ENCODE measurements at places on chromosomes 6 and 20.

- DNase-seq: peak; percentile 76
Observed at GRCh38 chr6:33840048-33840926, 36.5 kb upstream of the MLN start.

GRCh38 chr20:22925613-22925983 is 109.5 kb upstream of the SSTR4 start:
- DNase-seq: no peak

DNA sequence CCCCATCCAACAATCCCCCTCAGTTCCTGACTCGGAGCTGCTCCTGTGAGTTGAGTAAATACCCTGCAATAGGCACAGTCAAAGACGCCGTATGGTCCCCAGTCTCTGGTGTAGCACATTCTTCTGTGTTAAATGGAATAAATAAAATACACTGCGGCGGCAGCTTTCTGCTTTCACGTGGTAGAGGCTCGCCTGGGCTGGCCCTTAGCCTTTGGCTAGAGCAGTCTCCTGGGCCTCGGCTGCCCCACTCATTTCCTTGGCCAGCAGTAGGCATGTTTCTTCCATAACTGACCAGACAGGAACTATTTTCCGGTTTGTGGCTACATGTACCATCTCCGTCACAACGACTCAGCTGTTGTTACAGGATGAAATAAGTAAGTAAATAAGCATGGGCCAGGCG is 20.7 kb downstream of the SERPINB6 start:
- no peak for DNase-seq

DNA sequence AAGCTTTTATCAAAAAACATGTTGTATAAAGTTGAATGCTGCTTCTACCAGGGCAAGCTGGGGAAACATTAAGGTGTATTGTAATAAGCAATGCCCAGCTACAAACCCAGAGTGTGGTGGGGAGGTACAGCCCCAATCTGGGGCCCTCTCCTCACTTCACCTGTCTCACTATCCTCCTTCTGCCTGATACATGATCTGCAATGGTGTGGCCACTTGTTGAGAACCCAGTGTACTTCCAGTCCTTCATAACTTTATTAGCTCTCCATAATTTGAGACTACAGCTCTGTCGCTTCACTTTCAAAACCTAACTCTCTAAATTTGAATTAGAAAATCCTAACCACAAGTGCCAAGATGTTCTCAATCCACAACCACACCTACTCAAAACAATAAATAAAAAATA is 84.9 kb downstream of the EPB41L2 start:
- DNase-seq: no peak

GRCh38 chr6:120805276-120805675 is 529.0 kb downstream of the TBC1D32 start:
- no peak for DNase-seq

DNA sequence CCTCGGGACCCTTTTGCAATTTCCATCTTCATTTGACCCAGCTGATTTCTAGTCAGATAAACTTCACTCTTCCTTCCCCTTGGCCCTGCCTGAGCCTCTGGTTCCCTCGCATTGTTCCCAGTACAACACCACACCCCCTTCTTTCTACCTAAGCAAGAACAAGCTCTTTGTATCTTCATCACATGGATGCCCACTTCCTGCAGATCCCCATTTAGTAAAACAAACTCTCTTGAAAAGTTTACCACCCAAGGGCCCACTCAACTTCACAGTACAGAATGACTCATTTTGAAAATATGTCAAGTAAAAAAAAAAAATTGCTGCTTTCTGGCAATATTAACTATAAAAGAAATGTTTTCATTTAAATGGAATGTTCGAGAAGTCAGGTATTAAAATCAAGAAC is 5.2 kb downstream of the FAXC start:
- DNase-seq: no peak

DNA sequence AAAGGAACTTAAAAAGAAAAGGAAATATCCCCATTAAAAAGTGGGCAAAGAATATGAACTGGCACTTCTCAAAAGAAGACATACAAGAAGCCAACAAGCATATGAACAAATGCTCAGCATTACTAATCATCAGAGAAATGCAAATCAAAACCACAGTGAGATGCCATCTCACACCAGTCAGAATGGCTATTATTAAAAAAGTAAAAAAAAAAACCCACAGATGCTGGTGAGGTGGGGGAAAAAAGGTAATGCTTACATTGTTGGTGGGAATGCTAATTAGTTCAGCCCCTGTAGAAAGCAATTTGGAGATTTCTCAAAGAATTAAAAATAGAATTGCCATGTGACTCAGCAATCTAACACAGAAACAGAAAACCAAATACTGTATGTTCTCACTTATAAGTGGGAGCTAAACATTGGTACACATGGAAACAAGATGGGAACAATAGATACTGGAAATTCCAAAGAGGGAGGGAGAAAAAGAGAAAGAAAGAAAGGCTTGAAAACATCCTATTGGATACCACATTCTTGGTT is 437.1 kb downstream of the GRIK2 start:
- DNase-seq: no peak

- no peak for DNase-seq
Observed at GRCh38 chr6:52893221-52893620, 16.3 kb downstream of the GSTA3 start.

DNA sequence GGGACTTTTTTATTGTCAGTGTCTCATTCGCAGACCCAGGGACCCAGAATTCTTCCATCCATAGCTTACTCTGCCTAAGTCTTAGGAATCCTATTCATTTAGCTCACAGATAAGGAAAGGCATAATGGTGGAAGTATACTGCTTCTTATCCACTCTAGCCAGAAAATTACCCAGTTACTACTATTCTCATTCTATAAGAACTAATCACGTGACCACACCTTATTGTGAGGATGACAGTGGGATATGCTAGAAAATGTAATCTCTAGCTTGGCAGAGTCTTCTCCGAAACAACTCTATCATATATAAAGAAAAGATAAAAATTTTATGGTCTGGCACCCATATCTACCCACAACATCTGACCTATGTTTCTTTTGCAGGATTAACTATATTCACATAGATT is 21.2 kb downstream of the TFAP2D start:
- no peak for DNase-seq

GRCh38 chr20:41340327-41341055 is at the start of gene LPIN3:
TSS of gene LPIN3 (plus strand) at chr20:41340821. CDS start at chr20:41345804, 4,983 bp downstream.
- peak; percentile 68 for DNase-seq

- no peak for DNase-seq
Observed at GRCh38 chr6:133392641-133393040, 151.5 kb downstream of the EYA4 start.

DNA sequence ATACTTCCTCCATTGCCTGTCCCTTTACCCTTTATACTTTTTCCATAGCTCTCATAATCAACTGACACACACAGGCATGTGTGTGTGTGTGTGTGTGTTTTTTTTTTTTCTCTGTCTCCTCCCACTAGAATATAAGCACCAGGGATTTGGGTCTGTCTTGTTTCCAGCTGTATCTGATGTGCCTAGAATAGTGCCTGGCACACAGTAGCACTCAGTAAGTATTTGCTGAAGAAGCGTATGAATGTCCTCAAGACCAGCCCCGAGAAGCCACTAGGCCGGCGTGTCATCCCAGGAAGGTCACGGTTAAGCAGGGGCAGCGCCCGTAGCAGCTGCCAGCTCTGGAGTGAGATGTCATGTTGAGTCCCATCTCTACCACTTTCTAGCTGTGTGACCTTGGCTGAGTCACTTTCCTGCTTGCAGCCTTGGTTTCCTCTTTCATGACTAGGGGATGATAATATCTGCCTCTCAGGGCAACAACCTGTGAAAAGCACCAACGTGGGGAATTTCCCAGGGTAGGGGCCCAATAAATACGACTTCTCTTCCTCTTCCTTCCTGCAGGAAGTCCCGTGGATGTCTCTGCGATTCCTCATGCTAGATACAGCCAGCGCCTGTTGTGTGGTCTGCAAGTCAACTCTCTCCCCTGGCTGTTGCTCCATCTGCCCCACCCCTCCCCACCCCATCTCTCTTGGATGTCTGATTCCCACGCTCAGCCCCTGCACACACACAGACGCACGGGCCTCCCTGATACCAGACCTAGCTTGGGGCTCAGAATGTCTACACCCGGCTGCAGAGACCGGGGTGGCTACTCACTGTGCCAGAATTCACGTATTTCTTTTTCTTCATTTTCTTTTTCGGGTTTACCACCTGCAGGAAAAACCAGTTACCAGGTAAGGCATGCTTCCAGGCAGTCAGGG is 58.1 kb downstream of the RAB44 start:
- no peak for DNase-seq

DNA sequence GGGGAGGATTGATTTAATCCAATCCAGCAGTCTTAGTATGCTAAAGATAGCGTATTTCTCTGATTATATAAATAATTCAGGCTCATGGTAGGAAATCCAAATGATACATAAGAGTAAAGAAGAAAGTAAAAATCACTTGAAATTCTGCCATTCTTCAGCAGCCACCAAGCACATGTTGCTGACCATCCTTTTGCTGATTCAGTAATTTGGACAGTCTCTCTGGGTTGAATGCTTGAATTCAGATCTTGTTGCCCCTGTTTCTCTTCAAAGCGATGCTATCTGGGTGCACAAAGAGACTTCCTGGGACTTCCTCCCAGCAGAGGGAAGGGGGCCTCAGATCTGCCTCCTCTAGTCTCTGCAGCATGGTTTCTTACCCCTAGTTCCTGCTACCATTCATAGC is 609.1 kb downstream of the UTRN start:
- DNase-seq: no peak

DNA sequence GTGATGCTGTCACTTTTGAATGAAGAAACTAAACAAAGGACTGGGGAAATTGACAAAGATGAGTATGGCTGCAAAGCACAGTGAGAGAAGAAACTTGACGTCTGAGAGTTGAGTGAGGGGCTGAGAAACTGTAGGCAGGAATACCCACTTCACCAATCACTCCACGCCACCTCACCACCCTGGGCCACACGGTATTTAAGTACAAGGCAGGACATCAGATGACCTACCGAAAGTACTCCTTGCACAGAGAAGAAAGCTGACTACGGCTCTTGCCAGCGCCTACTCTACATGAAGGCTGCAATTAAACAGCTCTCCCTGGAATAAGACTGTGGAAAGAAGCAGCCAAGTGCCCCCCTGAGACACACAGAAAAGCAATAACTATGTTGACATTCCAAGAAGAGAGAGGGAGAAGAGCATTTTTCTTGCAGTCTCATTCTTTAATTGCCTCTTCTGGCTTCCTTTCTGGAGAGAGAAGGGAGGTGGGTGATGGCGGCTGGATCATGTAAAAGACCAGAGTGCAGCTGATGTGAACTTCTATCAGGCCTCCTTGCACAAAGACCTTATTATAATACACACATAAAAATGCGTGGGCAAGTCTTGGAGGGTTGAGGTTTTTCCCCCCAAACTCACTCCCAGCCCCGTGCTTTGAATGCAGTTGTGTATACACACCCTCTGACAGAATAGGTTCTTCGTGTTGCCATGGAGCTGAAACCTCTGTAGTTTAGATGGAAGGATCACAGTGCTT is 44.6 kb downstream of the HIVEP2 start:
- DNase-seq: no peak

- DNase-seq: no peak
Observed at GRCh38 chr6:17998442-17998841, 11.0 kb upstream of the KIF13A start.

GRCh38 chr6:98639089-98639635 is 195.2 kb upstream of the POU3F2 start:
- no peak for DNase-seq

- DNase-seq: no peak
Observed at GRCh38 chr6:16222826-16223225, 15.6 kb upstream of the GMPR start.

Data from hematopoietic multipotent progenitor cell treated with erythropoietin and hydrocortisone succinate and interleukin-3 and kit ligand, for 15 days (in vitro differentiated cells).